ENCODE measurements at places on chromosomes 5 and 9. TPM values are rescaled to one million over a fixed set of nuclear protein-coding genes. Genes with fewer than 3 reads are reported as not detected.

The PAM gene
- 149 TPM for polyA plus RNA-seq

The TAF11L2 gene
- not detected for polyA plus RNA-seq

GRCh38 chr9:69572611-69573010 lies 99.6 kb downstream of the APBA1 start:
- no peak for DNase-seq

GRCh38 chr9:18910435-18910834 lies 122.6 kb downstream of the SAXO1 start:
- DNase-seq = peak; percentile 52

The IRX2 gene
- polyA plus RNA-seq = 1.1 TPM

- DNase-seq = no peak
These were observed 141.6 kb downstream of the INSYN2B start for GRCh38 chr5:169838688-169839087.

The CYFIP2 gene
- polyA plus RNA-seq = 6.7 TPM

DNA sequence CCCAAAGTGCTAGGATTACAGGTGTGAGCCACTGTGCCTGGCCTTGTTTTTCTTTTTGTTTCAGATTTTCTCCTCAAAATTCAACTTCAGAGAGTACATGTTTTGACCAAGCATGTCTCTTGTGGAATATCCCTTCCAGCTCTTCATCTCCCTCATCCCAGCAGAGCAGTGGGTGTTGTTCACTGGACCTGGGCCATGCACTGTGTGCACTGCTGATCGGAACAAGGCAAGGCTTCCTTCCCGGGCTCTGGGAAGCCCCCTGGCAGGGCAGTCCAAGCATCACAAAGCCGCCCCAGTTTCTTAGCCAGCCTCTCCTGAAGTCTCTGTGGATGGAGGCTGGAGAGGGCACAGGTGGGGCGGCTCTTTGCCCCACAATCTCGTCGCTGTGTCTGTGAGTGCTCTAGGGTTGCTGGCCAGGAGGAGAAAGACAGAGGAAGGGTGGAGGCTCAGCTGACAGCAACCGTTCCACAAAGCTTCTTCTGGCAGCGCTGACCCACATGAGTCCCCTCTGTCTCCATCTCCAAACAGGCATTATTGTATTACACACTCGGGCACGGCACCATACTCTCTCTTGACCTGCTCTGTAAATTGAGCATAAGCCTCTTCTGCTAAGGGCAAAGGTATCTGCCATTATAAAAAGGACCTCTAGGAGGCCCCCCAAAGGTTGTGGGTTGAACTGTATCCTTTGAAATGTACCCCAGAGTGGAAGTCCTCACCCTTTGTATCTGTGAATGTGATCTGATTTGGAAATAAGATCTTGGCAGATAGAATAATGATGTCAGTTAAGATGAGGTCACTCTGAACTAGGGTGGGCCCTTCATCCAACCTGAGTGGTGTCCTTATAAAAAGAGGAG lies 89.6 kb downstream of the TARS1 start:
- DNase-seq = no peak

DNA sequence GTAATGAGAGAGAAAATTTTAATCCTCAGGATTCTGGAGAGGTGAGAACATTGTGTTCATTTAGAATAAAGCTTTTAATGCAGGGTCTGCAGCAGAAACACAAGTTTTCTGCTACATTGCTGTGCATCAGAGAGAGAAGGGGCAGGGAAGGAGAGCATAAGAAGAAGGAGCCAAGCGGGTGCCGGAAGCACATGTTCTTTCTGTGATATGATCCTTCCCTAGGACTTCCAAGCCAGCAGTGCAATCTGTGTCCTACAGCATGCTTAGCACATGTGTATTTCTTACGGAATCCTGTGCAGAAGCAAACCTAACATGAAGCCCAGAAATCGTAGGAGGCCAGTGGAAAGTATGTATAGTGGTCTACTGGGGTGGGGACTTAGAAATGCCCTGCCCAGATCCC lies 458.3 kb upstream of the BRINP1 start:
- no peak for DNase-seq

DNA sequence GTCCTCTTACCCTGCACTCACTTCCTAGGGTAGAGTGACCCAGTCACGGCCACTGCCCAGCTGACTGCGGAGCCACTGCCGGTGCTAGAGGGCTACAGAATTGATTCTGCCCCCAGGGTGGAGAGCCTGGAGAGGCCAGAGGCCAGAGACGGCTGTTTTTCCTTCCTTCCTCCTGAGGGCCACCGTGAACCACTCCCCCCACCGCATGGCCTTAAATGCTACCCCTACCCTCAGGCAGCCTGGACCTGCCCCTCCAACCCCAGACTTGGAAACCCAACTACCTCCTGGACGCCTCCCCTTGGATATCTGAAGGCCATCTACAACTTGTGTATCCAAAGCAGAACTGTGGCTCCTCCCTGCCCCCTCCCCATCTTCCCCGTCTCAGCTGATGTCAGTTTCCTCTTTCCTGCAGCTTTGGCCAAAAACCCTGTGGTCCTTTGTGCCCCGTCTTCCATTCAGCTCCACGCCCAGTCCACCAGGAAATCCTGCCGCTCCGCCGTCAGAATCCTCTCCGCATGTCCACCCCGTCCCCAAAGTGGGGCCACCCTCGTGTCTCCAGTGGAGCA lies 16.3 kb downstream of the SH2D3C start:
- DNase-seq = no peak

The BAAT gene
- polyA plus RNA-seq = not detected

DNA sequence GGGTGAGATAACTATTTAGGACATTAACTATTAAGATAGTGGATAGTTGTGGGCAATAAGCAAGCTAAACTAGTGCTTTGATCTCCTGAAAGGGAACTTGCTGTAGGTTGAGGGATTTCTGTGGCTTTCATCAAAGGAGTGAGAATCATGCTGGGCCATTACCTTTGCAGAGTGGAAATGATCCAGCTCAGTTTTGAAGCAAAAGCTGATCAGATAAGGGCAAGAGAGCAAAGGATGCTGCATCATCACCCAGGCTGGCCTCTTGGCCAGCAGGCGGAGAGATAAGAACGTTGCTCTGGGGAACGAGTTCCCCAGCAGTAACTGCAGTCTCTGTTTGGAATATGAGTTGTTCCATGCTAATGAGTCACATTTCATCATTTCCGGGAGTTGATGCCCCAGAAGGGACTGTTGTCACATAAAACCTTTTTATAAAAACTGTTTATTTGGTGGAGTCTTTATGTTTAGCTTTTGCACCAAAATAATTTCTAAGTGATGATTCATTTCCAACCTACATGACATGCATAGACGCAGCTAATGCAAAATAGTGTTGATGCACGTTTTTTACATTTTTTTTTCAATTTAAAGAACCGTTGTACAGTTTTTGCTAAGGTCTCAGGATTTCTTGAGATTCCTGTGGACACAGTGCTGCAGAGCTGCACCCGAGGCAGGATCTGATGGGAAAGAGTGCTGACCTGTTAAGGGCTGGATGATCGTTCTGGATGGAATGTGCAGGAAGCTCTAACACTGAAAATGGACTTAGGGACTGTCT lies 99.3 kb downstream of the ACTBL2 start:
- peak; percentile 99 for DNase-seq

GRCh38 chr5:439181-439580 lies 3.8 kb upstream of the EXOC3 start:
- DNase-seq = no peak

The GCNT4 gene
- 0.46 TPM for polyA plus RNA-seq

GRCh38 chr5:90548069-90548593 lies 10.5 kb upstream of the ADGRV1 start:
- DNase-seq = no peak

- DNase-seq = no peak
These were observed 3.6 kb upstream of the IL17B start for GRCh38 chr5:149382517-149383220.

The FAM120AOS gene
- 22.7 TPM for polyA plus RNA-seq

The PCDHGA3 gene
- 1.8 TPM for polyA plus RNA-seq

The C9orf50 gene
- 0.20 TPM for polyA plus RNA-seq

- DNase-seq = no peak
These were observed 686.5 kb upstream of the DMAC1 start for GRCh38 chr9:8486095-8486494.

The ACSL6 gene
- not detected for polyA plus RNA-seq

GRCh38 chr9:31393240-31393639 lies 991.2 kb upstream of the ACO1 start:
- DNase-seq = no peak

The SH3GL2 gene
- polyA plus RNA-seq = 0.05 TPM

GRCh38 chr9:123375469-123376132 lies 19.6 kb downstream of the CRB2 start:
- no peak for DNase-seq

- DNase-seq = peak; percentile 73
These were observed 38.1 kb upstream of the SSBP2 start for GRCh38 chr5:81789033-81789432.

DNA sequence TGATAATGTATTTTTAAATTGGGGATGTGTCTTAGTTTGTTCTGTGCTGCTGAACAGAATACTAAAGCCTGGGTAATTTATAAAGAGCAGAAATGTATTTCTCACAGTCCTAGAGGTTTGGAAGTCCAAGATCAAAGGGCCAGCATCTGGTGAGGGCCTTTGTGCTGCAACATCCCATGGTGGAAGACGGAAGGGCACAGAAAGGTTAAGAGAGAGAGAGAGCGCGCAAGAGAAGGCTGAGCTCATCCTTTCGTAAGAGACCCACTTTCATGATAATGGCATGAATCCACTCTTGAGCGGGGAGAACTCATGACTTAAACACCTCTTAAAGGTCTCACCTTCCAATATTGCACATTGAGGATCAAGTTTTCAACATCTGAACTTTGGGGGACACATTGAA lies 79.1 kb upstream of the GOLM1 start:
- DNase-seq = no peak

The FBP2 gene
- polyA plus RNA-seq = not detected

- DNase-seq = no peak
These were observed 26.1 kb downstream of the TIMD4 start for GRCh38 chr5:156936972-156937371.

- peak; percentile 41 for DNase-seq
These were observed 72.3 kb downstream of the LMNB1 start for GRCh38 chr5:126849101-126849678.

The CNTLN gene
- polyA plus RNA-seq = 2.9 TPM

DNA sequence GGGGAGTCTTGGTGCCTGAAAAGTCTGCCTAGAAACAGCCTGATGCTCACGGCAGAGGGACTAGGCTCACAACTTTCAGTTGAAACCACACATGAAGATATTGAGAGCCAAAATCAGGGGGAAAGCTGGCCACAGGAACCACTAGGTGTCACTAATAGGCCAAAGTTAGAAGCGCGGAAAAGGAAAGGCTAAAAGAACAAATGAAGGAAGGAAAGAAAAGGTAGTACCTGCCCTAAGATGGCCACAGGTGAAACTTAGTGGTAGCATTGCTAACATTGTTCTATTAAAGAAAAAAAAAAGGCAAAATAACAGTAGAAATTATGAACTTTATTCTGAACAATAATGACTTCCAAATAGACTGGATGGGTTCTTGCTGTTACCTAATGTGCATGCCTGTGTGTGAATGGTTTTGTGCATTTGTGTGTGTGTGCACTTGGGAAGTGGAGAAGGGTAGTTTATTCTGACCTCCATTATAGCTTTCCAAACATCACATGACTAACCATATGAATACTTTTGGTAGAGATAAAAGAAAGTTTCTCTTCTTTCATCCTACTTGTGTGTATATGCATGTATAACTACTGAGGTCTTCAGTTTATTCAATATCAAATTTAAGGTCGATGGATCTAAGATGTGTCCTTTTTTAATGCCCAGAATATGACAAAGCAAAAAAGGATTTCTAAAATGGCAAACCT lies 2.1 kb upstream of the RFESD start:
- peak; percentile 65 for DNase-seq

The IL7R gene
- 39.0 TPM for polyA plus RNA-seq

The CDH9 gene
- not detected for polyA plus RNA-seq

DNA sequence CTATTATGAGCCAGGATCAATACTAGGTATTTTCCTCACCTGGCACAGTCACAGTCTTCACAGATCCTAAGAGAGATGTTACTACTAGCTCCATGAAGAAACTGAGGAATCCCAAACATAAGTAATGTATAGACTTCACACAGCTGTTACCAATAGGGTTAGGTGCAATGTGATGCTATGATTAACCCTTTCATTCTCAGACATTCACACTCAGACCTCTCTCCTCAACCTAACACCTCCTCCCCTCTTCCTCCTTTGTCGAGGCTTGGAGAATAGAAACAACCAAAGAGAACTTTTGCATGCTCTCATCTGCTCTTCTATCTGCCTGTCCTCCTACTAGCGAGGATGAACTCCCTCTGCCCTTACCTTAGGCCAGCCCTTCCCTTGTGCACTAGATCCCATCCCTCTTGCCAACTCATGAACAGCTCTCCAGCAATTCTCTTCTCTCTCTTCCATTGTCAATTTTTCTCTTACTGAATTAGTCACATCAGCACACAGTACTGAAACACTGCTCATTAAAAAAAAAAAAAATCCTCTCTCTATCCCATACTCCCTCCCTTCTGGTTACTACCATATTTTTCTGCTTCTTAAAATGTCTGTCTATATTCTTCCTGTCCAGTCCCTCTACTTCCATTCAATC lies 47.7 kb downstream of the MAPKAP1 start:
- DNase-seq = peak; percentile 38

The MLANA gene
- polyA plus RNA-seq = not detected

The HOMER1 gene
- 1.3 TPM for polyA plus RNA-seq

DNA sequence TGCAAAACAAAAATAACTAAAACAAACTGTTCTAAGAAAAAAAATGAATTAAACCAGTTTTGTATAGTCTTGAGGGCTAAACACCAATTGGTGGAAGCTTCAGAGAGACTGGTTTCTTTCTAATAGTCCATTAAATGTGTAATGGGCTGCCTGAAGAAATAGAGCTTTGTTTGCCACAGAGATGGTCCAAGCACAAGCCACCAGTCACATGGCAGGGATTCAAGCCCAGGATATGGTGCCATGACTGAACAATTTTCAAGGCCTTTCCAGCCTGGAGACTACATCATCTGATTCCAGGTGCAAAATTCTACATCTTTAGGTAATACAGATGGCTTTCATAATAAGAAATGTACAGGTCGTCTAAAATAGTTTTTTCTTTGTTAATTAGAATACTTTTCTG lies 355.3 kb downstream of the NR2F1-AS1 start:
- DNase-seq = no peak

The ADRB2 gene
- polyA plus RNA-seq = 2.7 TPM

The C7 gene
- polyA plus RNA-seq = 1.4 TPM

The PCDHGB3 gene
- polyA plus RNA-seq = 3.3 TPM
